ENCODE measurements at places on chromosomes 2 and 18.

- DNase-seq, result no peak
Measured at GRCh38 chr18:55425698-55426097, 162.3 kb downstream of the TCF4 start.

DNA sequence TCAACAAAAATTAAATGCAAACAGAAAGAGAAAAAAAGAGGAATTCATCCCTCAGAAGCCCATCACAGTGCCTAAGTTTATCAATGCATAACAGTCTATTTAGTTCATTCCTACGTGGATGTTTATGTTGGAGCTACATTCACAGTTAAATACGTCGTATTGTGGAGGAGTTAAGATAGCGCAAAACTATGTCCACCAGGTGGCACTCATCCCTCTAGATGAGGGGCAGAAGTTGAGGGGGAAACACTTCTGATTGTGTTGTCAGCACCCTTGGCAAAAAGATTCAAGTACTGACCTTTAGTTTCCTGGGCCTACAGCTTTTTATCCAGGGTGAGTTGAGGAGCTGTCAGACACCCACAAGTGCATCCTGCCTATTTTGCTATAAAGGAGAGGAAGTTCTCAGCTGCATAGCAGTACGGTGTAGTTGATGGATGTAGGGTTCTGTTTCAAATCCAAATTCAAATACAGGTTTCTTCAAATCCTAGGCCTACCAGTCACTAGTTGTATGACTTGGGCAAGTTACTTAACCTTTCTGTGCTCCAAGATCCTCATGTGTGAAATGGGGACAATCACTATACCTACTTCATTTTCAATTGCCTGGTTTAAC, 26.8 kb upstream of the MYO1B start:
- peak; percentile 85 for DNase-seq

DNA sequence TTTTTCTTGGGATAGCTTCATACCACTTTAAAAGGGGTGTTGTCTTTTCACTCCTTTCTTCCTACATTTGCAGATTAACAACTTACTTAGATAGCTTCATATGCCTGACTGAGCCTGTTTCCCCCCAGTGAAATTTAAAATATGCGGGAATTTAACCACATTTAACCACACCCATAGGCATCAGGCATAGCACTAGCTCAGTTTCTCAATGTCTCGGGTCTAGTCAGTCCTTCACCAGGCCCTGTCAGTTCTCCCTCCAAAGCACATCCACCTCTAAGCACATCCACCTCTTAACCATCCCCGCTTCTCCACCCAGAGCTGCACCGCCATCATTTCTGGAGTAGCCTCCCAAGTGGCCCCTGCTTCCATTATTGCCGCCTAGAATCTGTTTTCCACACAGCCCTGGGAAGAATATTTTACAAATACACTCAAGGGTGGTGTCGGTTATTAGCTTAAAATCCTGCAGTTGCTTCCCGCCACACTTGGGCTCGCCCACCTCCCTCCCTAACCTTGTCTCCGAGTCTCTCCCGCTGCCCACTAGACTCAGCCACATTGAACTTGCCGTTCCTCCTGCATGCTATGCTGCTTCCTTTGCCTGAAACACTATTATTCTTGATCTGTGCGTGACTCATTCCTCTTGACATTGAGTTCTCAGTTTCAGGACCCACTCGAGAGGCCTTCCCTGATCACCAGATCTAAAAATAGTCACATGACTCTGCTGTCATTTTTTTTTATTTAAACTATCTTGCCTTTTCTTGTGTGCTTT, 68.3 kb downstream of the SPTBN1 start:
- DNase-seq, result peak; percentile 82

- DNase-seq, result peak; percentile 67
Measured at GRCh38 chr2:73892631-73893329, at the start of gene ACTG2. TSS of gene ACTG2 (plus strand) at chr2:73893008. CDS start at chr2:73901312, 8,304 bp downstream.

DNA sequence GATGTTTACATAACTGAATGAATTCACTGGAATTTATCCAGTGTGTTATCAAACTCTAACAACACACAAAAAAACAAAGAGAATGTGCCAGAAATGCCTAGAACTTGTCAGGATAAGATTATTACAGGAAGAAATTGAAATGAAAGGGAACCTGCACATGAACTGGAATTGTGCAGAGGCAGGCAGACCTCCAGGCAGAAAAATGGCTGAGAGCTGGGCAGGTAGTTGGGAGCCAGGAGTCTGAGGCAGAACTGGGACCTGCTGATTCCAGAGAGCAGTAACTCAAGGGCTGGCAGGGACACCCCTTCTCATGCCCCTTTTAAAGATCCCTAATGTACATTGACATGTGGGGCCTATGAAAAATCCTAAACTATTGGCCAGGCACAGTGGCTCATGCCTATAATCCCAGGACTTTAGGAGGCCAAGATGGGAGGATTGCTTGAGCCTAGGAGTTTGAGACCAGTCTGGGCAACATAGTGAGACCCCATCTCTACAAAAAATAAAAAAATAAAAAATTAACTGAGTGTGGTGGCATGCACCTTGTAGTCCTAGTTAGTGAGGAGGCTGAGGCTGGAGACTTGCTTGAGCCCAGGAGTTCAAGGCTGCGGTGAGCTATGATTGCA, 674 bp upstream of the SP110 start:
- DNase-seq, result no peak

DNA sequence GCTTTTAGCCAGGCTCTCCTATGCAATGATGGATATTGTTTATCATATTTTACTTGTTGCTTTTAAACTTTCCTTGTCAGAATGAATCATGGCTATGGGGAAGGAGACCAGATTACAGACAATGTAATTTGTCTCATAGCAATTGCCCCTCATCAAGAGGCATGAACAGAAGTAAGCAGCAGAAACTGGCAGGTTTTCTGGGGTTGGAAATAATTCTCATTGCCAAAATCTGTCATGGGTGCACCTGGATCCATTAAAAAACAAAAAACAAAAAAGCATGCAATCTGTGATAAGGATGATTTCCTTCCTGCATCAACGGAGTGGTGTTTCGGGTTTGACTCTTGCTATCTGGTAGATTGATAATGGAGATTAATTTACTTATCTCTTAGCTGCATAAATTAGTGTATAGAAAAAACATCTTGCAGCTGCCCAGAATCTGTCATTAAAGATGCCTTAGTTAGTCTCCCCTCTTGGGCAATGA, 419.6 kb downstream of the SOX11 start:
- DNase-seq, result no peak

GRCh38 chr2:105768961-105769452, 24.3 kb downstream of the NCK2 start:
- peak; percentile 27 for DNase-seq

- no peak for DNase-seq
Measured at GRCh38 chr2:214624166-214624760, 185.2 kb downstream of the BARD1 start.

GRCh38 chr2:23940718-23941620, 706 bp downstream of the UBXN2A start:
- no peak for DNase-seq

DNA sequence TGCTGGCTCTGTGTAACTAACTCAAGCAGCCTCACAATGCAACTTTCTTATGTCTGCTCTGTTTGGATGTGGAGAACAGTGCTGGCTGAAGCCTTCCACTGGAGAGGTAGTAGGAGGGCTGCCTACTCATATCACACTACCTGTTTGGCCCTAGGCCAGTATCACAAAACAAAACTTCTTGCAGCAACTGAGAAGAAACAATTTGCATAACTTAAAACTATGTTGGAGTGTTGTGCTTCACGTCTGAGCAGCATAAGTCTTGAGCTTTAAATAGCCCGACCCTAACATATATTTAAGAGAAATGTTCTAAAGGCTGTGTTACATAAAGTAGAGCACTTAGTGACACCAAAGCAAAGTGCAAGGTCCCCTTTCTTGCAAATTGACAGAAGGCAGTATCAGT, 204.9 kb upstream of the ACVR2A start:
- no peak for DNase-seq

DNA sequence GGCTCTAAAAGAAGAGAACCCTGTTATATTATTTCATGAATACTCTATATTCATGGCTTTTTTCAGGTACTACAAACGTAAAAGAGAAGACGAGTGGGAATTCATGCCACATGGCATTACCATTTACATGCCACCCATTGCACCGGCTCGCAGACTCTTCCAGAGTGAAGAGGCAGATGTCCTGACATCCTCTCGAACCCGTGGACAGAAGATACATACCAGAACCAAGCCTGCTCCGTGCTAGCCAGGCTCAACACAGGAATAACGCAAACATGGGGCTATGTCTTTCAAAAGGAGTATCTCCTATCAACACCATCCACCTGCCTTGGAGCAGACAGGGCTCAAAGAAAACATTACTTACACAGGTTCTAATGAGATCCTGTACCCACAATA, 168.8 kb downstream of the THADA start:
- DNase-seq, result no peak

DNA sequence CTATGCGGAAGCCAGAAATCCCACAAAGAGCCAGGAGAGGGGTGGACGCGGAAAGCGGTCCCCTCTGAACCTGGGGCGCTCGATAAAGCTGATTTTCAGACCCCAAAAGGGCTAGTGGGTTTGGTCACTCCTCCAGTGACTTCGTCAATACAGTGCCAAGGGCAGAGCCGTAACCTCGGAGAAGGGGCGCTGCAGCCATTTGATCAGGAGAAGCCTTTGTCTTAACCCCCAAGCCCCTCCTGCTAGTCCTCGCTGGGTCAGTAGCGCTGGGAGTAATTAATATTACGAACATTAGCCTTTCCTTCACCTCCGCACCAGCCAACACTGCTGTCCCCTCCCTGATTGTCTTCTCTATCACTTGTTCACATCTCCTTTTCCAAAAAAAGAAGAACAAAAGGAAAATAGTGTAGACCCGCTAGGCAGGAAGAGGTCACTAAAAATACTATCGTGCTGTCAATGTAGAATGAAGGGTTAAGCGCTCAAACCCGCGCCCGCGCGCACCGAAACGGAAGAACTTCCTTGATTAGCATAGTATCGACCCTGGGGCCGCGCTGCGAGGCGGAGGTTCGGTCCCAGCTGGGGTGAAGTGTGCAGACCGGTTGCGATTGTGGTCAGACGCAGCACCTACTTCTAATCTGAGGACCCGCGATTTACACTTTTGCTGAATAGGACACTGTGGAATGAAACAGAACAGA, 63.2 kb upstream of the MAPRE2 start:
- no peak for DNase-seq

DNA sequence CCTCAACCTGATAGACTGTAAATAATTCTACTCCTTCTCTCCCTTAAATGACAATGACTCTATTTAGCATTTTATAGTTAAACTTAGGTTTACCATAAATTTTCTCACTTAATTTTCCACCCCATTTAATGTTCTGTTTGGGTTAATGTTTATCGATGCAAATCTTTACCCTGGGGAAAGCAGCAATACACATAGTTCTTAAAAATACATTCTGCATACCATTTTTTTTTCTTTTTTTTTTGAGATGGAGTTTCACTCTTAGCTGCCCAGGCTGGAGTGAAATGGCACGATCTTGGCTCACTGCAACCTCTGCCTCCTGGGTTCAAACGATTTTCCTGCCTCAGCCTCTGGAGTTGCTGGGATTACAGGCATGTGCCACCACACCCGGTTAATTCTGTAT, 14.0 kb downstream of the STAM2 start:
- DNase-seq, result no peak

DNA sequence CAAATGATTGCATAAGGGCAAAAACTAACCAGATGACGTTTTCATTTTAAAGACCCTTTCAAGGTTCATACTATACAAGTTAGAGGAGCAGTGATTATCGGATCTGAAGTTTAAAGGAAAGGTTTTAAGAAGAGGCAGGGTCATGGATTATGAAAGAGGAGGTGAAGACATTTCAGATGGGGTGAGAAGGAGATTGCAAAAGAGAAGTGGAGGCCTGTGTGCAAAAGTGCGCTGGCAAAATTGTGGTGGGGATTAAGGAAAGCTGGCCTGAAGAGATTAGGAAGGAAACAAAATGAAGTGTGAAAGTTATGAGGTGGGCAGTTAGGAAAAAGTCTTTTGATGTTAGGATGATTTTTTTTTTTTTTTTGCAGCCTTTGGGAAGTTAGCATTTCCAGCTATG, 935.7 kb upstream of the FAM98A start:
- no peak for DNase-seq

DNA sequence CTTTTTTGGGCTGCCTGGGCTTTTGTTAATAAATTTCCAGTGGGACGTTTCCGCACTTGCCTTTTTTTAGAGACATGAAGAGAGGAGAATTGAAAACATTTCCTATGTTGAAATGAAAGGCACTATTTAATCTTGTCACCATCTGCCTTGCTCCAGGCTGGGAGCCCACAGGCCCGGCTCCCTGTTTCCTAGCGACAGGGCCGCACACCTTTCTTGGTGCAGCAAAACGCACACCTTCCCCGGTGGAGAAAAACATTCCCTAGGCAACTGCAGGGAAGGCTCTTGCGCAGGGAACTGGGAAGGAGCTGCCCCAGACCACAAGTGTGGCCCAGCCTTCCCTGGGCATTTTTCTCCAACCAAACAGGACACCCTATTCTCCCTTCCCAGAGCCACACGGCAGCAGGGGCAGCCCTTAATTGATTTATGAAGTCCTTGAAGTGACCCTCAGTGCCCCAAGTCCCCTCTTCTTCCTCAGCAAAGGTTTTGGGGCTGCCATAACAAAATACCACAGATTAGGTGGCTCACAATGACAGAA, 132.9 kb upstream of the MSH6 start:
- no peak for DNase-seq

GRCh38 chr2:210839450-210839849, 283.1 kb downstream of the CPS1 start:
- no peak for DNase-seq

DNA sequence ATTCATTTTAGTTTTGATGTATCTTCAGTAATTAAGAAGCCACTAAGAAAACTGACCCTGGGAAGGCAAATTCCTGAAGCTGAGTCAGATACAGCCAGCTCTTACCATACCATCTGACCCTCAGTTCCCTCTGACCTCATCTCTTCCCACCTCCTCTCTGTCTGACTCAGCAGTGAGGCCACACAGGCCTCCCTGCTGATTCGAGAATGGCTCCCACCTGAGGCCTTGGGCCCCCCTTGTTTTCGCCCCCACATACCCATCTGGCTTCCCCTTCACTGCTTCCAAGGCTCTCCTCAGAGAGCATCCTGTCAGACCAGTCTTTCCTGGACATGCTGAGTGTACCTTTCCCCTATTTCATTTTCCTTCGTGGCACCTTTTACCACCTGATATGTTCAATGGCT, 71.0 kb upstream of the CYP1B1 start:
- peak; percentile 97 for DNase-seq

DNA sequence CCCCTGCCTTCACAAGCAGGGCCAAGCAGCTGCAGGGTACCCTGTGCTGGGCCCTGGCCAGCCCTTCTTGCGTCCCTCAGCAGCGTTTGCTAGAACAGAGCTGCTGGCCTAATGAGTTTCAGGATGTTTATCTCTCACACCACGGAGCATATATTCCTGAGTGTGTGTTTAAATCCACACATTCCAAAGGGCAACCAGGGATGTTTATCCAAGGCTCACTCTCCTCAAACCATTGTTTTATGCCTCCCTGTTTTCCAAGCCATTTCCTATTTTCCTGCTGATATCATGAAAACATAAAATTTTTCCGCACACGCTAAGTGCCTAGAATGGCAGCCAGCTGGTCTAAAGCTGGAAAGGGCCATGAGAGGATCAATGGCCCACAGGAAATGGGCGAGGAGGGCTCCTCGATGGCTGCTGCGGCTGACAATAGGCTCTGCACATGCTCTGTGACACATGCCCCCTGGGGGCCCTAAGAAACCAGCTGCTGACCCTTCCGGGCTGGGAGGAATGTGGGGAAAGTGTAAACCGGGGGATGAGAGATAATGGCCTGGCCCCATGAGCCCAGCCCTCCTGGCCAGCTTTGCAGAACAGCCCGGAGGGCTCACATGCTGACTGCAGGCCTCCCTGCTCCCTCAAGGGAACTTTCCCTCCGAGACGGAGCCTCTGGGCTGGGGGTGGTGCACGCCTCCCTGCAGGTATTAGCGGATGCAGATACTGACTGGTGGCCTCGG, 194.0 kb downstream of the NDUFA10 start:
- no peak for DNase-seq

- DNase-seq, result peak; percentile 84
Measured at GRCh38 chr2:190528521-190529001, 6.0 kb downstream of the NEMP2 start.

Data from fibroblast of upper back skin (primary cell).